Stimulated activated CD4-positive, alpha-beta T cell treated with anti-CD3 and anti-CD28 coated beads, Interleukin-15, amount 100 ng/mL, for 1 hour (primary cell): ENCODE measurements at places on chromosomes 3 and 15.

GRCh38 chr3:37700466-37701248 is 161.0 kb upstream of the CTDSPL start:
- no peak for DNase-seq

- DNase-seq = no peak
Measured at GRCh38 chr15:73994912-73995622, 551 bp downstream of the PML start.

- no peak for DNase-seq
Measured at GRCh38 chr3:73681610-73682009, 56.9 kb upstream of the PDZRN3 start.

DNA sequence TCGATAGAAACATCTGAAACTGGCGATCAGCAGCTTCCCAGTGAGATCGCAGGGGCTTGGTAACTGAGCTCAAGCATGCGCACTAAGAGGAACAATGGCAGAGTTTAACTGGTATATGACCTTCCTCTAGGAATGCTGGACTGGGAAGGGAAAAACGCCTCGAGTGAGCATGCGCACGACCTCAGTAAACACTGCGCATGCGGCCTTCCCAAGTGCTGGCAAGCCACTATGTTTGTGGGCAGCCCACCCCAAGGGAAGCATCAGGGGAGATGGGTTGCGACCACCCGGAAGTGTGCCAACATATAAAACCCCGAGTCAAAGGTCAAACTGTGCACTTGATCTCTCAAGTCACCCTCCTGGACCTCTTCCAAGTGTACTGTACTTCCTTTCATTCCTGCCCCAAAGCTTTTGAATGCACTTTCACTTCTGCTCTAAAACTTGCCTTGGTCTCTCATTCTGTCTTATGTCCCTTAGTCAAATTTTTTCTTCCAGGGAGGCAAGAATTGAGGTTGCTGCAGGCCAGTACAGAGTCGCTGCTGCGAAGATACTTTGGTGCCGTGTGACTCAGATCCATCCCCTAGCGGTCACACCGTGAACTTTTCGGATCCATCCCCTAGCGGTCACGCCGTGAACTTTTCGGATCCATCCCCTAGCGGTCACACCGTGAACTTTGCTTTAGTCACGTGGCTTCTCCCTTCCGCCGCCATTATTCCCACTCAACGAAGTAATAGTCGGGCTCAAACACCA is 243.3 kb downstream of the FAM43A start:
- DNase-seq = no peak

DNA sequence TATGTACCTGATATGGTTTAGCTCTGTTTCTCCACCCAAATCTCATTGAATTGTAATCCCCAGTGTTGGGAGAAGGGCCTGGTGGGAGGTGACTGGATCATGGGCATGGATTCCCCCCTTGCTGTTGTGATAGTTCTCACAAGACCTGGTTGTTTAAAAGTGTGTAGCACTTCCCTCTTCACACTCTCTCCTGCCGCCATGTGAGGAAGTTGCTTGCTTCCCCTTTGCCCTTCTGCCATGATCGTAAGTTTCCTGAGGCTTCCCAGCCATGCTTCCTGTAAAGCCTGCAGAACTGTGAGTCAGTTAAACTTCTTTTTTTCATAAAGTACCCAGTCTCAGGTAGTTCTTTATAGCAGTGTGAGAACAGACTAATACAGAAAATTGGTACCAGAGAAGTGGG is 93.1 kb downstream of the C3orf70 start:
- no peak for DNase-seq

DNA sequence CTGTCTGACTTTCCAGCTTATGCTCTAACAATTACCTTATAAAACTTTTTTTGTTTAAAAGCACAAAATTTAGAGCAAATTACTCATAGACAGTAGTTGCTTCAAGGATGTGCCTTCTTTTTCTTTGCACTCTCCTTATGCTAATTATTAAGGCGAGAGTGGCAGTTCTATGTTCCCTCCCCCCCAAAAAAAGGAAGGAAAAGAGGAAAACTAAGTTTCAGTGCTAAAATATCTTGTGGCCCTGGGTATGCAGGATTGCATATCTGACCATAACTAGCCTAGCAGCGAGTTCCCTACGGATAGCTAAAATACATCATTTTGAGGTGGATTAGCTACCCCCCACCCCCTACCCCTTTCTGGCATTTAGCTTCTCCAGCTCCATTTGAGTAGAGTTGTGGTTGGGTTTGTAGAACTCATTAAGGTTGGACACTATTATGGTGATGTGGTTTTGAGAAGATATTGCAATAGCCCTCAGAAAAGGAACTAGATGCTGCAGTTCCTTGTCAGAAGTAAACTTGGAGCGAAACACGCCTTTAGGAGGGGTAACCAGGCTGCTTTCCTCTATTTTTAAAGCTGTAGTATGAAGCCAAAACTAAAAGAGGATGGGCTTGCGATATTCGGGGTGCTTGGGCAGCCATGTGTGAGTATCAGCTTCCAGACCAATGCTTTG is 174.6 kb downstream of the AKAP13 start:
- no peak for DNase-seq

- no peak for DNase-seq
Measured at GRCh38 chr3:140898340-140899180, 43.1 kb upstream of the SLC25A36 start.

GRCh38 chr15:77145370-77145769 is 74.5 kb upstream of the TSPAN3 start:
- DNase-seq = no peak

GRCh38 chr3:176789947-176790346 is 407.3 kb downstream of the TBL1XR1 start:
- no peak for DNase-seq

DNA sequence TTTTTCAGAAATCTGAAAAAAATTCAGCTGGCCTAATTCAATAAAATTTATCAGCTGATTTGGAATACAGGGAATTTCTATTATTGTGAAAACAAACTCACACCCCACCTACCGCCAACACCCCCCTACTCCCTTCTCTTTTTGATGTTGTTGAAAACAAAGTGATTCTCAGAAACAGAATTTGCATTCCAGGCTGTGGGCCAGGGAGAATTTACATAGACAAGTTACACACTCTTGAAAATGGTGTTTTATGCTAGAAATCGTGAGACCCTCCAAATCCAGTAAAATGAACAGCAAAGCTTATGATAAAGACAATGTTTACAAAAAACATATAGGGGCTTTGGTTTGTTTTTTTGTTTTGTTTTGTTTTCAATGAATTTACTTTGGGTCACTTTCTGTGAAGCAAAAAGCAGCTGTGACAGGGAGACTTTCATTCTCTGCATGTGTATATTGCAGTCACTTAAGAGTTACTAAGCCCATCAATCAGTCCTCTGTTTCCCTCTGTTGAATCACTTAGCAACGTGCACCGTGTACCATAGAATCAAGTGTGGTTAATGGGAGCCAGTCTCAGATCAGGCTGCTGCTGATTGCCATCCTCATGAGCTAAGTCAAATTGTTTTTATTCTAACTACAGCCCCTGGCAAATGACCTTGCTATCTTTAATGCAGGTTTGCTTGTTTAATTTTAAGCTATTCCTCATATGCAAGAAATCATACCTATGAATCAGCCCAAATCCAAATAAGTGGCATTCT is 159.8 kb downstream of the ALCAM start:
- DNase-seq = no peak

GRCh38 chr15:53034767-53035245 is 244.7 kb upstream of the ONECUT1 start:
- no peak for DNase-seq

DNA sequence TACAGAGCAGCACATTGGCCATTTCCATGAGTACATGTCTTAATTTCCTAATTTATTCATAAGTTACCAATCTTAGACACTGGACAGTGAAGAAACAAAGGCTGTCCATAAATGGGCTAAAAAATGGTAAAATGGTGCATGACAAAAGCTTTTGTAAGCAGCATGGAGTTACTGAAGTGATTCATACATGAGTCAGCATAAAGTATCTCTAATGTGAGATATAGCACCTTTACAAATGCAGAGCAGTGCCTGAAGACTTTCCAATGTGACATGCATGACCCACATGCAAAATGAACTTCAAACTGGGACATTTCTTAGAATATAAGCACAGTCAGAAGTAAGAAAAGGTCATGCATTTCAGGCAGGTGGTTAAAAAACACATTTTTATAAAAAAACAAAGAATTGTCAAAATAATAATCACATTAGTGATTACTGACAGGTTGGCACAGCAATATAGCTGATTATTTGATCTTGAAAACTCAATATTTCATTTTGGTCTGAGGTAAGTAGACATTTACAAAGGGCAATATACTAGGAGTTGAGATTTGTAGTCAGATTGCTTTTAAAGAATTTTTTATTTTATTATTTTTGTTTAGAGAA is 299.3 kb downstream of the PLCL2 start:
- DNase-seq = no peak

DNA sequence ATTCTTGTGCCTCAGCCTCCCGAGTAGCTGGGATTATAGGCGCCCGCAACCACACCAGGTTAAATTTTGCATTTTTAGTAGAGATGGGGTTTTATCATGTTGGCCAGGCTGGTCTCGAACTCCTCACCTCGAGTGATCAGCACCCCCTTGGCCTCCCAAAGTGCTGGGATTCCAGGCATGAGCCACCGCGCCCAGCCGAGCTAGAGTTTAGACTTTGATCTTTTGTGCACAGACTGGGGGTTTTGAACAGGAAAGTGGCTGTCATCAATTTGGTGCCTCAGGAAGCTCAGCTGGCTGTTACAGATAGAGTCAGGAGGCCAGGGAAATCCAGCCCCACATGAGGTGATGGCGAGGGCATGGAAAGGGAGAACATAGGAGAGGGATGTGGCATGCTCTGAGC is 19.3 kb upstream of the IREB2 start:
- DNase-seq = no peak

GRCh38 chr3:126987129-126987528 is 4.2 kb downstream of the PLXNA1 start:
- no peak for DNase-seq

DNA sequence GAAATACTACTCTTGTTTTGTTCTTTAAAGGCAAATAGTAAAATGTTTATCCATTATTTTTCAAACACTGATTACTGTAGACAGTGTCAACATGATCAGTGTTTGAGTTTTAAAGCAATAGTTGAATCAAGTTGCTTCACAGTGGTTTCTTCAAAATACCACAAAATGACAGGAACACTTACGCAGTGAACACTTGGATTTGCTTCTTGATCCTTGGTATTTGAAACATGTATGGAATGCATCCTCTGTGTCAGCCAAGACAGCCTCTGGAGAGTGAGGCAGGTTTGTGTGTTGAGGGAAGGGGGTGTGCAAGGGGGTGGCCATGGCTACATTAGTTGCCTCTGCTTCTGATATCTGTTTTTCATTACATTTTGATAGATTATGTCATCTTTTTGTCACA is 413.0 kb downstream of the RBMS3 start:
- no peak for DNase-seq

DNA sequence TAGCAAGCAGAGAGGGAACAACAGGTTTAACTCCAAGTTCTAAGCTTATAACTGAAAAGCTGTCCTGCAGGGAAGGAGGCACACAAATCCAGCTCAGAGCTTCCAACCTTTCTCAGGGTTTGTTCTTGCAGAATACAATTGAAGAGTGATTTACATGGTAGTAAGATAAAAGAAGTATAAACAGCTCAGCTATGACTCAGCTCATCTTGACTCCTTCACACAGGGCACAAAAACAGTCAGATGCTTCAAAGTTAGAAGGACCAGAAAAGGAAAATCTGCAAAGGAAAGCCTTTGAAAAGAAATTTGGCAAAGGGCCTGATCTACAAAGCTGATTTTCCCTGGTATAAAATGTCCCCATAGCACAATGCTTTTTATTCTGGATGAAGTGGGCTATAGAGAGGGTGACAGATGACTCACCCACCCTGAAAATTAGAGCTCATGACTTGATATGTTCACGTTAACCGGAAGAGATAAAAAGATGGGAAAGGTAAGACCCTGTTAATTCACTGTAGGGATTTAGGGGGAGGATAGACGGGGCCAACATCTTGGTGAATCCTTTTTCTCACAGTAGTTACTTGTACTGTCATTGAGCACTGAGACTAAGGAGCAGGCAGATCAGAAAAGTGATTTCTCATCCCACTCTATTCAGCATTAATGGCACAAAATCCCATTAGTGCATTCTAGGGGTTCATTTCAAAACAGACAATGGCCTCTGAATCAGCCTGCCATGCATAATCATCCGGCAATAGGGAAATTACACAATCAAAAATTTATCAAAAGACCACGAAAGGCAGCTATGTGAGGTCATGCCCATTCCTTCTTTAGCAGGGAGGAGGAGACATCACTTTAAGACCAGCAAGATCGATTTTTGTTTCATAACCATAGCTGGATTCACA is 143.5 kb downstream of the GAP43 start:
- no peak for DNase-seq

- DNase-seq = no peak
Measured at GRCh38 chr3:59710554-59710953, 660.7 kb upstream of the CFAP20DC start.

- no peak for DNase-seq
Measured at GRCh38 chr3:57960174-57960505, 48.1 kb upstream of the FLNB start.

- DNase-seq = no peak
Measured at GRCh38 chr15:73355612-73356265, 13.0 kb downstream of the HCN4 start.

GRCh38 chr15:44468709-44469385 is 41.4 kb downstream of the CTDSPL2 start:
- DNase-seq = no peak

DNA sequence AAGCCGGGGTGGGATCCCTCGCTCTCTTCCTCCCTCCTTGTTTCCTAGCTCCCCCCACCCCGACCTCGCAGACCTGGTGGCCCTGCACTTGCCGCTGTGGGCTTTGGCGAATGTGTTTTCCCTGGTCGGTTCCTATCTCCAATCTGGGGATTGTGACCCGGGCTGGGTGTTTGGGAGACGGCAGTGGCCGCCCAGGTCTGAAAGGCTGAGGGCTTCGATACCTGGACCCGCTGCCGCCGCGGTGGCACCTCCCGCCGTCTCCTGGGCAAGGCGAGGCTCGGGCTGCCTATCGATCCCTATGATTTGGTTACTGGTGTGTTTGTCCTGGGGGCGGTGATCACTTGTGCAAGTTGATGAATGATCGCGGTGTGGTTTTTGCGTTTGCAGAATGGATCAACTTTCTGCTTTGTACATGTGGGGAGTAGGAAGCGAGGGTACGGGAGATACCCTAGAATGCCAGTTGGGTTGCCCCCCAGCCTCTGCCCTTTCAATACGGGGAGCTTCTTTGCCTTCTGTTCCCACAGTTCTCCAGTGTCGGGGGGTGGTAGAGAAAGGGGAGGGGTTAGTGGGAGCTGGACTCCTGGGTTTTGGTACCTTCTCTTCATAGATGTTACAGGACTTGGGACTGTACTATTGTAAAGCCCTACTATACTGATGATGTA is 3.0 kb downstream of the BBX start:
- no peak for DNase-seq

- DNase-seq = no peak
Measured at GRCh38 chr3:128946411-128946810, 47.5 kb downstream of the CFAP92 start.

DNA sequence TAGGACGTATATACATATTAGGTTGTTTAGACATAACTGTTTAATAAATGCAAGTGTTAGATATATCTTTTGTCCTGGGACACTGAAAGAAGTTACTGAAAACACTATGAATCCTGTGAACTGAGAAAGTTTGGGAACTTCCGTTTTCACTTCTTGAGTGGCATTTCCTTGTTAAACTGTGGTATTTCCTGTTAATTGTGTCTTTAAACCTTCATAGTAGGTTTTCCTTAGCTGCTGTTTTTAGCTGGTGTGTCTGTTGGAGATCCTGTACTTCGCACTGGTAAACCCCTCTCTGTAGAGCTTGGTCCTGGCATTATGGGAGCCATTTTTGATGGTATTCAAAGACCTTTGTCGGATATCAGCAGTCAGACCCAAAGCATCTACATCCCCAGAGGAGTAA is 37.1 kb downstream of the ATP6V1A start:
- DNase-seq = no peak

GRCh38 chr15:81942157-81942556 is 103.7 kb downstream of the MEX3B start:
- no peak for DNase-seq
